Activated gamma-delta T cell treated with Interleukin-2 at 50 U/mL for 16 hours (primary cell): ENCODE measurements at places on chromosomes 2 and 18.

GRCh38 chr2:23454501-23455120 is 69.6 kb downstream of the KLHL29 start:
- no peak for DNase-seq

DNA sequence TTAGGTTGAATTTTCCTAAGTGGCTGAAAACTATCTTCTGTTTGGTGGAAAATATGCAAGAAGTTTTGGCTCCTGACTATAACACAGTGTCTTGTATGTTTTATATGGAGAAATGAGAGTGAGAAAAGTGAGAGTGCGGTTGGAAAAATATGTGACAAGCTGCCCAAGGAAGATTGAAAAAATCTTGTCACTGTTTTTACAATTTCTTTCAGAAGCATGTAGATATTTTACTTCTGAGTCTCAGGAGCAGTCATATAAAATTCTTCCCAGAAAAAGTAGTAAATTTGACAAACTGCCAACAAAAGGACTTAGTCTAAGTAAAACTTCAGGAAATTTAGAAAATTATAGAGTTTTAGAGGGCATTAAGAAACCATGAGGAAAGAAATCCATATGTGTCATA is 19.4 kb upstream of the RMND5A start:
- DNase-seq = no peak

DNA sequence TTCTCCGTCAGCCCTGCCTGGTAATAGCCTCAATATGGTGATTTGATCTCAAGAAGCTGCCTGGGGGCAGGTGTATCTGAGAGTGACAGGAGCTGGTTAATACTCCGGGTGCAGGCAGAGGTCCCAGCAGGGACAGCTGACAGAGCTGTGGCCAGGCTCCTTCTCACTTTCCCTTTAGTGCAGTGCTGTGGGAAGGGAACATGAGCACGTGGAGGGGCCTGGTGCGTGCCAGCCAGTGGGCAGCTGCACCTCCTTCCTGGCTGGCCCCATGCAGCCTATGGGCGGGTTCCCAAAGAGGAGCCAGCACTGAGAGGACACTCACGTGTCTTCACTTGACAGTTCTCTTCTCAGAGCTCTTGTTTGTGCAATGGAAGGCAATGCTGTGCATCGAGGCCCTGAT is 9.1 kb downstream of the CNNM4 start:
- no peak for DNase-seq

DNA sequence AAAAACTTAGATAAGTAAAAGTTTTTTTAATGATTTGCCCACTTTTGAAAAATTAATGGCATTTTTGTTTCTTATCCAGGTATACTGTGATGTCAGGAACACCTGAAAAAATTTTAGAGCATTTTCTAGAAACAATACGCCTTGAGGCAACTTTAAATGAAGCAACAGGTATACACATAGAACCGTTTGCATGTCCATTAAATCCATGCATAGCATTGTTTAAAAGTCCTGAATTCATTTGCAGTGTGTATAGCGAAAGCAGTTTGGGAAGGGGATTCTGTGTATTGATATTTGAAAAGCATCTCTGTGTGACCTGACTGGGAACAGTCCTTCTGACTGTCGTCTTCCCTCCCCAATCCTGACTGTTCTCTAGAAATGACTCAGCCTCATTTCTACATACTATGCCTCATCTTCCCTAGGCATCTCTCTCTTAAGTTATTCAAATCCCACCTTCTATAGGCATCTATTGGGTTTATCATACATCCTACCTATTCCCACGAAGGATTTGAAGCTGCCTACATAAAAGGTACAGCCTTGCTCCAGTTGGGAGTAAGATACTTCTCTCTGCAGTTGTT is 79.2 kb upstream of the MAP3K20 start:
- DNase-seq = no peak

DNA sequence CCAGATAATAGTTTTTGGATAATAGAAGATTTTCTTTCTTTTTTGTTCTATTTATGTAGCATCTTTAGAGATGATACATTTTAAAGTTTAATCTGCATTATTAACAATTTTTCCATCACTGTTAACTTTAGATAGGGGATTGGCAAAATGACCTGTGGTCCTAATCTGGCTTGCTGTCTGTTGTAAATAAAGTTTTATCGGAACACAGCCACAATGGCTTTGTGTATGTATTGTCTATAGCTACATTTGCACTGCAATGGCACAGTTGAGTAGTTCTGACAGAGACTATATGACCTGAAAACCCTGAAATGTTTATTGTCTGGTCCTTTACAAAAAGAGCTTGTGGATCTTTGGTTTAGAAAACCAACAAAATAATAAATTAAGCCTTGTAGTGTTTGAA is 97.0 kb upstream of the CERS6 start:
- DNase-seq = no peak

GRCh38 chr2:239391286-239392071 is 9.3 kb downstream of the HDAC4 start:
- no peak for DNase-seq

- DNase-seq = no peak
Measured at GRCh38 chr18:27636576-27637085, 451.5 kb upstream of the CHST9 start.

- peak; percentile 61 for DNase-seq
Measured at GRCh38 chr2:216057688-216058193, 23.9 kb downstream of the PECR start.

GRCh38 chr2:217332866-217333265 is 473.0 kb upstream of the TNP1 start:
- DNase-seq = no peak

DNA sequence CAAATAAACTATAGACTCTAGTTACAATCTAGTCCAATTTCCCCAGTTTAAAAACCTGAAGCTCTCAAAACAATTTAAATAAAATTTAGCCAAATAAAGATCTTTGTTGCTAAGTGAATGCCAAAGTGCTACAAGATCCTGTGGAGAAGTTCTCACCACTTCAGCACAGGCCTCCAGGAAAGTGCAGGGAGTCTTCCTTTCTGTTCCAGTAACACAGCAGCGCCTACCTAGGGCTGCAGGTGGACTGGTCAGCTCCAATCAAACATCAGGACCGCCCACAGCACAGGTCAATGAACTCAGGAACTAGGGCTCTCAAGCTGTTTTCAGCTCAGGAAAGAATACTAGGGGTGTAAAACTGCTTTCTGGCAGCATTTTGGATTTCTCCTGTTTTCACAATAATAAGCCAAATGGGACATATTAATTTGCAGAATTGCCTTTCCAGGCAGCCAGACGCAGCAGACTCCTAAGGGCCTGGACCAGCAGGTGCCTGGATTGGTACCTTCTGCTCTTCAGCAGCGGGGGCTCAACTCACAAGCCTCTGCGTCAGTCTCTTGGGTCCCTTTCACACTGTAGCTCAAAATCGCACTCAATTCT is 1.5 kb downstream of the FAM110C start:
- no peak for DNase-seq

DNA sequence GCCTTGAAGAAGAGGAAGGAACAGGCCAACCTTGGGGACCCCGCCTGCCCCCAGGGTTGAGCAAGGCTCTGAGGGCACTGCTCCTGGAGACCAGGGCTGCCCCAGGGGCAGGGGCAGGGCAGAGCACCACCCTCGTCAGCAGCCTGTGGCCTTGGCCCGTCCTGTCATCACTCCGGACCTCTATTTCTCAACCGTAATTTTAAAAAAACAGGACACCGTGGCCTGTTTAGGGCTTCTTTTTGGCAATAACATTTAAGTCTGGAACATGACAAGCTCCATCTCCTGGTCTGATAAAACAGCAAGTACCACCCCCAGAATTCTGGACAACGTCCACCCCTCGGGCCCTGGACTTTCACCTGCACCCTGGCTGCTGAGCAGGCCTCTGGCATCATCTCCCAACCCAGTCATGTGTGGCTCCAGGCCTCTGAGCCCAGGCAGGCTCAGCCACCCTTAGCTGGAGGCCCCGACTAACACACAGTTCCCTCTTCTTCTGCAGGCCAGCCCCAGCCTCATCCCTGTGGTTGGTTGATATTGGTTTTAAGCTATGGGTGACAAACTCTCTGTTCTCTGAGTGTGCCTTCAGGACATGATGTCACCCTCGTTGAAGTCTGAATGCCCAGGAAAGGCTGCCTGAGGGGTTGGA is 22.6 kb upstream of the ID2 start:
- DNase-seq = no peak

DNA sequence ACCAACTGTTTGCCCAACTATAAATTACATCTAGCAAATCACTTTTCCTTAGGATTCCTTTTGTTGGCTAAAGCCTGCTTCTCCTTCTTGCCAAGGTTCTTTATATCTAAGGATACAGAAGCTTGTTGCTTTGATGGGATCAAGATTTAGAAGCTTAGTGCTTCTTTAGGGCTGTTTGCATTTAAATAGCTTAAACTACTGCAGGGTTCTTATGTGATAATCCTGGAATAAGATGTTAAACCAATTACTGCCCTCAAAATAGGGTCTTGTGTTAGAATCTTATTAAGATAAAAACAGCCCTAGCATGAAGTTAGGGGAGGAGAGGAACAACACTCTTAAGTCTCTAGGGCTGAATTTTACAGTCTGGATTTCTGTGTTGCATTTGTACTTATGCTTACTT is 64.2 kb downstream of the KIF5C start:
- DNase-seq = no peak

DNA sequence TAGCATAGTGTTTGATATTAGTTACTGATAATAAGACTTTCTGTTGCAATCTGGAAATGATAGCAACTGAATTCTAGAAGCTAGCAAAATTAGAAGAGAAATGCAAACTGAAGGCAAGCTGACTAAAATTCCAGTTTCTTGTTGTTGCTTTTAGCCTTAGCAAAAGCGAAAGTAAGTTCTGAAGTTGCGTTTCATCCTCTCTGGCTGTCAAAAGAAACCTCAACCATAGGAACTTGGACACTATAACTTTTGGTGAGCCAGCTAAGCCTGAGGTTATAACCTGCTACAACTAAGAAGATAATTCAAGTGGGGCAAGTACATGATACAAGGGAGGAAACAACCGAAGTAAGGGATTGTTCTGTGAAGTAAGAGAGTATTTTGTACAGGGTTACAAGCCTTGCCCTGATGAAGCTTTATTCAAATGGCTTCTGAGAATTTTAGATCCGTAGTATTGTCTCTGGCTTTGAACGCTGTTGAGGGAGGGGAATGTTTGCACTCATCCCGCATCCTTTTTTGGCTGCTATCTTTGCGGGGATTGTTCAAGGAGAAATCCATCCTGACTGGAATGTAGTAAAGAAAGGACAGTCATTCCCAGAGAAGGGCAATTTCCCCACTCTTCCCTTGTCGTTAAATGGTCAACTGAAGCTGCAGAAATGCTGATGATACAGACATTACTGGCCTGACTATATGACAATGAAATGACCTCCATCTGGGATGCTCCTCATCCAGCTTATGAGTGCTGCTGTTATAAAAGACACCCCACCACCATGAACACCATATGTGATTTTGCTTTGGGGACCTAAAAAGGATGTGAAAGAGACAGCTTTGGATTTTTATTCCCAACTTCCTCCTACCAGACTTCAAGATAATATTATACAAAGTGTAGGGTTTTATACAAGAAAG is 7.0 kb upstream of the TMX3 start:
- no peak for DNase-seq

DNA sequence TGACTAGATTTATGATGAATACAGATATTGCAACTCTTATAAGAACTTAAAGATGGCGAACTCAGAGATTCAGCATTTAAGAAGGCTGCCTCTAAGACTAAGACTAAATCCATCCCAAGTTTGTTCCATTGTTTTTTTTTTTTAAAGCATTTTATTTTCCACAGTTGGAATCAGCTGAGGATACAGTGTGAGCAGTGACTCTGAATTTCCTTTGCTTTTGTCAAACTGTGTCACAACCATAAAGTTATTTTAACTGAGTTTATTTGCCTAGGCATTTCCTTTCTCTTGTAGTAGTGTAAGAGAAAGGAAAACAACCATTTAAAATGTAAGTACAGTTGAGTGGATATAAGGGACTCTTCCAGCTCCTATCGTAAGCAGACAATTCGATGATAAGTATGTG is 63.9 kb downstream of the ZEB2 start:
- no peak for DNase-seq

DNA sequence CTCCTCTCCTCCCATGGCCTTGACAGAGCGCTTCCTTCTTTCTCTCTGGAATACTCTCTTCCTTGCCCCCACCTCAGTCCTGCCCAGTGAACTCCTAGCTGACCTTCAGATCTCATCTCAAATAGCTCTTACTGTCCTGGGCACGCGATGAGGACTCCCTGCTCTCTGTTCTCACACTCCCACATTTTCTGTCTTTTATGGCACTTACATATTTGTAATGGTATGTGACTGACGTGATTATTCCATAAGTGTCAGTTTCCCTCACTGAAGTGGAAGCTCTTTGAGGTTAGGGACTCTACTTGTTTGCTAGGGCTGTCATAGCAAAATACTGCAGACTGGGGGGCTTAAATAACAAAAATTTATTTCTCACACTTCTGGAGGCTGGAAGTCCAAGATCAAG is 1.7 kb upstream of the DYSF start:
- no peak for DNase-seq

GRCh38 chr2:119010336-119010735 is 68.3 kb downstream of the MARCO start:
- DNase-seq = no peak

DNA sequence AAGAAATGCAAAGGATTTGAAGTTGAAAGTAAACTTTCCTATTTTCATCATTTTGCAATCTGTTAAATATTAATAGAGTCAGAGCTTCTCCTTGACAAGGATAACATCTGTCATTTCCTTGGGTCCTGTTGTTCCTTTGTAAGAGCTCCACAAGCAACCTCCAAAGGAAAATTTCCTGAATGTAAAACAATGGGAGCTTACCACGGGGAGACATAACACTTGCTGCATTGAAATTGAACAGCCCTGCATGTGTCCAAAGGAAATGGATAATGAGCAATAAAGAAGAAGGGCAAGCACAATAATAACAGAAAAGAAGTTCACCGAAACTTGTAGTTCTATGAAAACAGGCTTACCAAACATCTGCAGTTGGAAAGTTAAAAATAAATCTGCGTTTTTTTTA is 42.0 kb upstream of the SCG2 start:
- DNase-seq = no peak

DNA sequence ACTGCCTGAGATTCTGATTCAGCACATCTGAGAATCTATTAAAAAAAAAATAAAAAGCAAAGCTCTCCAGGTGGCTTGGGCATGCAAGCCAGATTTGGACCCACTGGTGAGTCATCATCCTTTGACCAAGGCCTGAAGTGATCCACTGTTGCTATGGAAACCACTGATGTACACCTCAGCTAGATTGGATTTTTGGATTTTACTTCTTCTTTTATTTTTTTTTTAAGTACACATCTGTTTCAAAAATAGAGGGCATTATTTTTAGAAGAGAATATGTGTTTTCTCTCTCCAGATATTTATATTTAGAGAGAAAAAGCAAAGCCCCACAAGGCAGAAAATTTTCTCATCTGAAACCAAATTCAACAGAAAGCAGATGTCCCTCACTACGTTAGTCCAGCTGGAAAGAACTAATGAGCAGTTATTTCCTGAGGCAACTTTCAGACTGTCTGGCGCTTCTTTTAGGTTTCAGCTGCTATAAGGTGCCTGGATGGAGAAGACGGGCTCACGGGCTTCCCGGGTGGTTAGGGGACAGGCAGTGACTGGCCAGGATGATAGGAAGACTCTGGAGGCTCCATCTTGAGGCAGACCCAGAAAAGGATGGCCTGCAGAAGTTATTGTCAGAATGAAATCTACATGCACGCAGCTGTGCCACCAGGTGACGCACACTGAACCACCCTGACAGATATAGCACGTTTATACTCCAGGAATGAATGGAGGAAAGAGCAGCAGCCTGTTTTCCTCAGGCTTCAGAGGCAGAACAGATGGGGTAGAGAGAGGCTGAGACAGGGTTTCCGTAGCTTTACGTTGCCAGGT is 50.5 kb downstream of the MRPL35 start:
- no peak for DNase-seq

- DNase-seq = no peak
Measured at GRCh38 chr2:61639721-61640120, 101.6 kb upstream of the XPO1 start.
